ENCODE measurements at places on chromosomes 2 and 18.
A peak's percentile ranks its signal among the peaks of the same experiment; 100 is the strongest.

DNA sequence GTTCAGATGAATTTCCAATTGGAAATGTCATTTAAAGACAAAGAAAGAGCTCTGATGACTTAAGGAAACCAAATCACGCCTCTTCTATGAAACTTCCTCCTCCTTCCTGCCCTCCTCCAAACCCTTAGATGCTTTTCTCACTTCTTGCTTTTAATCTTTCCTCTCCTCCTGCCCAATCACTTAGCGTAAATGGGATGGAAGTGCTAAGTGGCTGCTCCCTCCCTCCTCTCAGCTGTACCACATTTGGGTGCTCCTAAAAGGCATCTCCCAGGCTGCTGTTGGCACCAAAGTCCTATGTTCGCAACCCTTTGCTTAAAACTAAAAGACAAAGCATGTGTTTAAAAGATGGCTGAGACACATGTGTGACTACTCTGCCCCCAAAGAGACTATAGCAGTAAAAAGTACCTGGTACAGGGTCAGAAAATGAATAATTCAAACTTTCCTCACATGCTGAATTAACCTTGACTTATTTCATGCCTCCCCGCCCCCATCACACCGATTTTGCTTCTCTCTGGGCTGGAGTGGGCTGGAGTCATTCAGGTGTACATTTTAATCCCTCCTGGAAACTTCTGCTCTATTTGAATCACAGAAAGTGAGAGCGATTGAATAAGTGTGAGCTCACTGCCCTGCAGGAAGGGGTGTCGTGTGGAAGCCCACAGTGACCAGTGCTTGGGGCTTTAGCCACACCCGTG is 59.2 kb upstream of the KLF7 start:
- DNase-seq, result no peak

DNA sequence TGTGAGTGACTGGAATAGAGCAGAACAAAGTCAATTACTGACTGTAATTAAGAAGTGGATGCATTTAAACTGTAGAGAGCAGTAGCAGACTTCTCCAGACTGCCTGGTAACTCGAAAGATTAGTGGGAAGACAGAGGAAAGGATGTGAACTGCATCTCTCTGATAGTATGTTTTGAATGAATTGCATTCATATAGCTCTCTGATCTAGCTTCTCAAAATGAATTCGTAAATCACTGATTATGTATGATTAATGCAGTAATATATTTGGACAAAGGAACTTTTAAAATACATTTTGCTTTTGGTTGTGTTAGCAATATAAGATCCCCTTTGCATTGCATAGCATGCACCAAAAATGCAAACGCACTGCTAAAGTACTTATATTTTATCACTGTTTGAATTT is 304.0 kb downstream of the ARHGAP15 start:
- DNase-seq, result no peak

DNA sequence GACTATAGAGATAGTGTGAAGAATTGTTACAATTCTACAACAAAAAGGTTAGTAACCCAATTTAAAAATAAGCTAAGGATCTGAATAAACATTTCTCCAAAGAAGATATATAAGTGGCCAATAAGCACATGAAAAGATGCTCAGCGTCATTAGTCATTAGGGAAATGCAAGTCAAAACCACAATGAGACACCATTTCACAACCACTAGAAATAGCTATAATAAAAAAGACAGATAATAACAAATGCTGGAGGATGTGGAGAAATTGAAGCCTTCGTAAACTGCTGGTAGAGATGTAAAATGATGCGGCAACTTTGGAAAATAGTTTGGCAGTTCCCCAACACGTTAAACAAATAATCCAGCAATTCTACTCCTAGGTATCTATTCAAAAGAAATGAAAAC is 366.5 kb upstream of the POU3F3 start:
- no peak for DNase-seq

DNA sequence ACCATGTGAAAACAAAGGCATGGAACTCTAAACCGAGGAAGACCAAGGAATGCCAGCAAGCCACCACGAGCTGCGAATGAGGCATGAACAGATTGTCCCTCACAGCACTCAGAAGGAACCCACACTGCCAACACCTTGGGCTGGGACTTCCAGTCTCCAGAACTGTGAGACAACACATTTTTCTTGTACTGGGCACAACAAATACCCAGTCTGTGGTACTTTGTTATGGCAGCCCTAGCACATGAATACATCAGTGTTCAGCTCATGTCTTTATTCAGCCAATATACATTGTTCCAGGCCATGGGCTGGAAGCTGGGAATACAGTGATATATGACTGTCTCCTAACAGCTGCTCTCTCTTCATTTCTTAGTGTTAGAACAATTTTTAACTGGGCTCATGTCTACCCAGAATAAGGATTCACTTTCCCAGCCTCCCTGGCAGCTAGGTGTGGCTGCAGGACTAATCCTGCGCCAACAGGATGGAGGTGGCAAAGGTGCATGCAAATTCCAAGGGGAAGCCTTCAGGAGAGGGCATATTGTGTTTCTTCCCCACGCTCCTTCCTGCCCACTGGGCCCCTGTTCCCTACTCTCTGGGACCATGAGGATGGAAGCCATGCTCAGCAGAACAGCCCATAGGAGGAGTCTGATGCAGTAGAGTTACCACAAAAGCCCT is 59.6 kb downstream of the STPG4 start:
- DNase-seq, result no peak

GRCh38 chr2:172232708-172233396 is 130.2 kb upstream of the DLX2 start:
- DNase-seq, result no peak

DNA sequence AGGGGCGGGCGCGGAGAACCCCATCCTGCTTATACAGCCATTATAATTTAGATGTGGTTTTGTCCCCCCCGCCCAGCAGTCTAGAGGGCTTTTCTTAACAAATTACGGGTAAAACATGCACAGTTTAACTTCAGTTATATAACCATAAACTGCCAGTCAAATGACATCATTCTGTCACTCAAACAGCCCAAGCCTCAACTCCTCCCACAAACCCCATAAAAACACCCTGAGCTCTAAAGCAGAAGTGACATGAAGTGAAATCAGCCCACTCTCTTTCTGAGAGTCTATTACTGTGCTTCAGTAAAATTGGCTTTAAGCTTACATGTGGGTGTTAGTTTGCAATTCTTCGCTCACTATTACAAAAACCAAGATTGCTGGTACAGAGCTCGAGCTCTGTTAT is 705.1 kb upstream of the GCFC2 start:
- no peak for DNase-seq

DNA sequence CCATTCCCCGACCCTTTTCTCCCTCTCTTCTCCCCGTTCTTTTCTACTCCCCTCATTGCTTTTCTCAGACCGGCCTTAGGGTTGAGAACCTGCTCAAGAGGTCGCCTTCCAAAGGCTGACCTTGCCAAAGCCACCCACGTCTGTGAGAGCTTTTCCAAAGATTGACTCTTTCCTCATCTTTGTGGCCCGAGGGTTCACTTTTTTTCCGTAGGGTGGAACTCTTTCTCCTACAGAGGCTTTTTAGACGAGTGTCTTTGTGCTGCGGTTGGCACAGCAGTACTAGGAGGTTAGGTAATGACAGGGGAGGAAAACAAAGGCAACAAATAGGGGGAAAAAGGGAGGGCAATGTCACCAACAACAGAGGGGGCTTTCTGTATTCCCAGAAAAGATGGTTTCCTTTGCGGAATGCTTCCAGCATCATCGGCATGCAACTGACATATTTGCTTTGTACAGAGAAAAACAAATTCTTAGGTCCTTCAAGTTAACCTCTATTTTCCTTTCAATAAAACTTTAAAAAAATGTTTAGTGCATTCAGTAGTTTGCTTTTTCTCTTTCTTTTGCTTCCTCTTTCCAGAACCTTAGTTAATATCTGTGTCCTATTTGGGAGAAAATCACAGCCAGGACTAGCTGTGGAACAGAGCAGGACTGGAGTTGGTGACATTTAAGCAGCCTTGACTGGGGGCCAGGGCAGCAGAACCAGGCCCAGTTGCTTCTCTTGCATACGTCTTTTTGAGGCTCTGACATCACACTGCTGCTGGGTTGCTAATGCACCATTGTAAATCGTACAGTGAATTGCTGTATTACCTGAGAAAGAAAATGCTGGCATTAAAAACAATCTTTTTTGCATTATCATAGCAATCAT is 188.1 kb upstream of the FANCL start:
- DNase-seq, result no peak

DNA sequence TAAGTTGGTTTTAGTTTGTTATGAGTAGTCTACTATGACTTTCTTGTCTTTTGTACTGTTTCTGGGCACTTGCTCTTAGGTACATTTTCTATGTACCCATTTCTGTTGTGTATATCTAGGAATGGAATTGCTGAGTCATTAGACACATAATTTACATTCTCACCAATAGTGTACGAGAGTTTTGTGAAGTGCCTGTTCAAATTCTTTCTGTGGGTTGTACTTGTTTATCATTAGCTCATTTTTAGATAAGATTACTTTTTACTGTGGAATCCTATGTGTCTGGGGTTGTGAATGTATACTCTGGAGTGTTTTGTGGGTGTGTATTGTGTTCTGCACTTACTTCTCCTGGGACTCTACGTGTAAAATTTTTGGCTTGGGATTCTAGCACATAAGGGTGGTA is 36.6 kb upstream of the CD28 start:
- no peak for DNase-seq

- peak; percentile 79 for DNase-seq
Observed at GRCh38 chr2:10254373-10255188, 48.1 kb upstream of the HPCAL1 start.

DNA sequence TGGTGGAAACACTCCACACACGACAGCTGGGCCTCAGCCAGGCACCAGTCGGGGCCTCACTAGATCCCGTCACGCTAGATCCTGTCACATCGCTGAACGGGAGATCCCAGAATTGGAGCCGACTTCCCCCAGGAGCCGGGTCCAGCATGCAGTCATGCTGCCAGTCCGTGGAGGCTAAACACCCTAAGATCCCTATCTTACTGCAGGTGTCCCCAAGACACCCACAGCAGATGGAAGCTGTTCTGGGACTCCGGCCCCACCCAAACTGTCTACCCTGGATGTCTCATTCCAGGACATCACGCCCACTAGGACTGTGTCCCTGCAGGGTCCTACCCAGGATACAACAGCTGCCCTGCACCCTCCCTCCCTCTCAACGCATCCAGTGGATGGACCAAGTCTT is 23.4 kb downstream of the ZNF516 start:
- no peak for DNase-seq

DNA sequence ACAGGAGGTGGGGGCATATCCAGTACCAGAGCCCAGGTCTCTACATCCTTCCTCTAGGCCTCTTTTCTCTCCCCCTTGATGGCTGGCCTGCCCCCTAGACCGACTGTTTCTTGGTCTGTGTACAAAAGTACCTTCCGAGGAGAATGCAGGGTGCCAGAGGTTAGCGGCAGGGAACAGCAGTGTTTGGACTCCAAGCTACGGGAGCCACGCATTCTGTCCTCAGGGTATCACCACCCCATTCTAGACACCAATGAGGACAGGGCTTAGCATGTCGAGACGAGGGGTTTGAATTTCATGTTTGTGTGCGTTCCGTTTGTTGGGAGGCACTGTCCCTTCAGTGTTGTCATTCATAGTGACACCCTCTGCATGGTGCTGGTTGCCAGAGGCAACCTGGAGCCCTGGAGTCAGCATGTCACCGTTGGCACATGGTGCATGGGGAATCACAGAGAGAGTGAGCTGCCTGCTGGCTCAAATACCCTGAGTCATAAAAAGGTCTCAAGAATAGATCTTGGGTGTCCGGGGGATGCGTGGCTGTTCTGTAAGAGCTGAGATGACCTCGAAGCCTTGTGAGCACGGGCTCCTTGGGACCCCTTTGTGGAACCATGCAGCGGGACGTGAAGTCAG is 57.2 kb upstream of the LDLRAD4 start:
- no peak for DNase-seq

GRCh38 chr2:184312970-184313369 is 285.4 kb upstream of the ZNF804A start:
- no peak for DNase-seq

DNA sequence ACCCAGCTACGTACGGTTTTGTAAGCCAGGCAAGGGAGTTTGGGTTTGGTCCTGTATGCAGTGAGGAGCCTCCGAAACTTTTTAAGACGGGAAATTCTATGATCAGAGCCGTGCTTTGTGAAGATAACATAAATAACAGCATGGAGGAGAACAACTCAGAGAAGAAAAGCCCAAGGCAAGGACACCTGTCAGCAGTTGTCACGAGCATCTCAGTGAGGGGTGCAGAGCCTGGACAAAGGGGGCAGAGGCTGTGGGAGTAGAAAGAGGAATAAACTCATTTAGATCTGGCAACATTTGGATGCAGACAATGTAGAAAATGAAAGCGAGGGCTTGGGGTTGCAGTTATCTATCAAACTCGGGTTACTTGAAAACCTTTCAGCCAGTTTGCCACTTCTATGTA is 64.5 kb downstream of the CAVIN2 start:
- DNase-seq, result no peak

DNA sequence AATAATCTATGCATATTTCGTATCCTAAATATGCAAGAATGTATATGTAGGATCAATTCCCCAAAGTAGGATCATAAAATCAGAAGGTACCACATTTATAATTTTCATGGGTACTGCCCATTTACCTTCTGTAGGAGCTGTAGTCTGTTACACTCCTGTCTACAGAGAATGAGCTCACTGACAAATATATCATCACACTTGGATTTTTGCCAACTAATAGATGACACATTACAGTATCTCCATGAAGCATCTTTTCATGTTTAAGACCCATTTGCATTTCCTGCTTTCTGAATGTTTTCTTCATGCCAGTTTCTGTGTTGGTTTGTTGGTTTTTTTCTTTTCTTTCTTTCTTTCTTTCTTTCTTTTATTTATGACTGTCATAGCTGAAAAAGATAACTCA is 70.9 kb upstream of the EML6 start:
- DNase-seq, result no peak

- DNase-seq, result no peak
Observed at GRCh38 chr2:147083664-147084063, 761.2 kb upstream of the ACVR2A start.

DNA sequence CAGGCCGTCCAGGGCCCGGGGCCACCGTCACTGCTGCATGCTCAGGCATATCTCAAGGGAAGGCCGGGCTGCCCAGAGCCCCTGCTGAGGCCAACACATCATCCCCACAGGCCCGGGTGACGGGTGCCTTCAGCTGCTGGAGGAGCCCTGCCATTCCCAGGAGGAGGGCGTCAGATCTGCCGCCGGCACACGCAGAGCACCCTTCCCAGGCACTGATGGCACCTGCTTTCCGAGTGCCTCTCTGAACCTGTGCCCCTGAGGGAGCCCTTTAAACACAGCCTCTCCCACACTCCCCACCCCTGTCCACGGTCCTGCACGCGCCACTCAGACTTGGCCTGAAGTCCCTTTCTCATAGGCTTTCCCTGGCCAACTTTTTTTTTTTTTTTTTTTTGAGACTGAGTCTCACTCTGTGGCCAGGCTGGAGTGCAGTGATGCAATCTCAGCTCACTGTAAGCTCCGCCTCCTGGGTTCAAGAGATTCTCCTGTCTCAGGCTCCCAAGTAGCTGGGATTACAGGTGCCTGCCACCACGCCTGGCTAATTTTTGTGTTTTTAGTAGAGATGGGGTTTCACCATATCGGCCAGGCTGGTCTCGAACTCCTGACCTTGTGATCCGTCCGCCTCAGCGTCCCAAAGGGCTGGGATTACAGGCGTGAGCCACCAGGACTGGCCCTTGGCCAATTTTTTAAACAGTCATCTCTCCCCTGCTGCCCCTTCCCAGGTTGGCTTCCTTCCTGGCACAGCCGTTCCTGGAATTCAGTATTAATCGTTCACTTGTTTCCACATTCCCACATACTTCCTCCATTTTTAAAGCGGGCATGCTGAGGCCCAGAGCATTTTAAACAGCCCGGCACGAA is 211.7 kb downstream of the NDUFA10 start:
- no peak for DNase-seq

Data from K562 (cell line).